ENCODE measurements at places on chromosomes 1 and 21.

DNA sequence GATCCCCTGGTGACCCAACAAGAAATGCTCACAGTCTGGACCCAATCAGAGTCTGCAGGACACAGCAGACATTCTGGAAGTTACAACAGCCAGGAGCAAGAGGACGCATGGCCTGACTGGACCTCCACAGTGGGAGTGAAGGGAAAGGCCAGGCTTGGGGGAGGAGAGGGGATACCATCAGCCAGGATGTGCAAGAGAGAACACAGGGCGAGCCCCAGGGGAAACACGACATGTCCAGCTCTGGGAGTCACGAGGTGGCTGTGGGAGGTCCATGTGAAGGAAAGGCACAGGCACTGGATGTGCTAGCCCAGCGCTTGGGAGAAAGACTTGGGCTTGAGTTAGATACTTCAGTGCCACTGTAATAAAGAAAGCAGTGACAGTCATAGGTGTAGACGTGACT, 87.3 kb downstream of the HSF2BP start:
- no peak for DNase-seq

DNA sequence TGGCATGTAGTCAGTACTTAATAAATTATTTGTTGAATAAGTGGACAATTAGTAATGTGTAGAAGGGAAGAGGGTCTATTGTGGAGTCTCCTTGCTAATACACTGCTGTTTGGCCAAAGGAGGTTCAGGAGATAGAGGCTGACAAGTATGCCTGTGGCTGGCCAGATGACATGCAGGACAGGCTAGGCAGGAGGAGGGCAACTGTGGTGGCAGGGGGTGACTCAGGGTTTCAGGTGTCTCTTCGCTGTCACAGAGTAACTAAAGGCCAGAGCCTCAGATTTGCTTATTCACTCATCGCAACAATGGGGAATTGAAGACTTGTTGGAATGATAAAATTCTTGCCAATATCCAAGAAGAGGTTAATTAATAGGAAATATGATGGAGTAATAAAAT, 33.1 kb downstream of the THRAP3 start:
- DNase-seq, result no peak

DNA sequence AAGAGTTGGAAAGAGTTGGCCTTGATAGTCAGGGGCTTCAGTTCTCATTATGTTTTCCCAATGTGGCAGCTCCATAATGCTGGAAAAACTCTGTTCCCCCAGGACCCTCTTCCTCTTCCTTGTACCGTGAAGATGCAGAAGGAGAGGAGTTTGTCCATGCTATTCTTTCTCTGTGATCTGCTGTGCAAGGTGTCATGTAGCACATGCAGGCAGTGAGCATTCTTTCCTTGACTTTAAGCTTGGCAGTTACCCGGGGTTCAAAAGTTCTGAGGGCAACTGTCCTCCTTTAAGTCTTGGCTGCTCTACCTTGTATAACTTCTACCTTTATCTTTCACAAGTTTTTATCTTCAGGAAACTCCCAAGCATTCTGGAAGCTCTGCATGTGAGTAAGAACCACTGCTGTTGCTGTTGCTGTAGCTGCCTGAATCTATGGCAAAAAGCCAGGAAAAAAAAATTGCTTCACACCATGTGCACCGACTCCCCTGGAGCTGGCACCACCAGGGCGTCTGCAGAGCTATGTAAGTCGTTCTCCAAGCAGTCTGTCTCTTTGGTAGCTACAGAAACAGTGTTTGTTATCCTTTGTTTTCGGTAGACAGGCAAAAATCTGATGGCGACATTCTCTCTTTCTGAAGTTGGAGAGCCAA, 42.7 kb upstream of the SLC16A1 start:
- no peak for DNase-seq

- no peak for DNase-seq
Measured at GRCh38 chr1:1997576-1997975, 6.0 kb downstream of the CFAP74 start.

- DNase-seq, result no peak
Measured at GRCh38 chr1:216686860-216687766, 36.1 kb downstream of the ESRRG start.
